ENCODE measurements at places on chromosomes 2 and 18. TPM values are rescaled to one million over a fixed set of nuclear protein-coding genes. Genes with fewer than 3 reads are reported as not detected.

DNA sequence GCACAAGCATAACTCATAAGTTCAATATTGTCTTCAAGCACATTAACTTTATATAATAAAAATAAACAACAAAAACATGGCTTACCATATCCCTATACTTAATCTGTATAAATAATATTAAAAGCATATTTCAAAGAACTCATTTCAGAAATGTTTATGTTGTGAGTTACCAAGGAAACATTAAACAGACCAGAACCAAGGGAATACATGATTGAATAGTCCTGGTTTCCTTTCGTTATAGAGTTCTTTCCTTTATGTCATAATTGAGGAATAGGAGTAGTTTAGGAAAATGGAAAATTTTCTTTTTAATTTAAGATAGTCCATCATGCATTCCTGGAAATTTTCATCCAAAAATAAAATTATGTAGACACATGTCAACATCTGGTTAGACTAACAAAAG is 343.0 kb downstream of the ERBB4 start:
- no peak overlapping the region for H3K4me3 ChIP-seq
- H3K27ac ChIP-seq: no peak overlapping the region
- no peaks in the 10 kb centered on the region for H3K36me3 ChIP-seq
- no peaks in the 10 kb centered on the region for H3K4me1 ChIP-seq
- no peaks in the 10 kb centered on the region for H3K27me3 ChIP-seq

- peak overlapping the region; percentile 83 for H3K27ac ChIP-seq
- peaks cover 4% of the 10 kb centered on the region for H3K36me3 ChIP-seq
- no peak overlapping the region for H3K4me3 ChIP-seq
Measured at GRCh38 chr18:26460449-26461091, 87.8 kb downstream of the KCTD1 start.

The GALR1 gene
- polyA plus RNA-seq: not detected

- no peak overlapping the region for H3K4me3 ChIP-seq
- no peak for DNase-seq
- no peaks in the 10 kb centered on the region for H3K36me3 ChIP-seq
- no peaks in the 10 kb centered on the region for H3K27me3 ChIP-seq
- no peak overlapping the region for H3K27ac ChIP-seq
- H3K4me1 ChIP-seq: no peaks in the 10 kb centered on the region
Measured at GRCh38 chr2:212523756-212524155, 14.8 kb downstream of the ERBB4 start.

- no peak for DNase-seq
- peaks cover 28% of the 10 kb centered on the region for H3K4me1 ChIP-seq
- H3K4me3 ChIP-seq: no peak overlapping the region
Measured at GRCh38 chr18:48391868-48392267, 17.3 kb downstream of the ZBTB7C start.

DNA sequence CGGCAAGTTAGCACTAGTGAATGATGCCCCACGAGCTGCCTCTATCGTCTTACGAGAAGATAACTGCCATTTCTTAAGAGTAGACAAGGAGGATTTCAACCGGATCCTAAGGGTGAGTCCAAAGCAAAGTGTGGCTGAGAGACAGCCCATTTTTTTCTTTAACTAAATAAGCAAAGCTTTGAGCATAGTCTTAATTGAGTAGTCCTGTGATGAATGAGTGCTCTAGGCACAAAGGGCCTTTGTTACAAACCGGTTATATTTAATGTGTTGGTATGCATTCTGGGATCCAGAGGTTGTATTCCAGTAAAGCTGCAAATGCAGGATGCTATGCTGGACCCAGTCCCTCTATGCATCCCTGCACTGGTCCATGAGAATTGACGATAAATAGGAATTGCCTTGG is 86.9 kb upstream of the MAP3K20 start:
- no peaks in the 10 kb centered on the region for H3K27me3 ChIP-seq
- no peaks in the 10 kb centered on the region for H3K36me3 ChIP-seq
- H3K27ac ChIP-seq: no peak overlapping the region

- H3K4me3 ChIP-seq: peak overlapping the region; percentile 29
- H3K4me1 ChIP-seq: peaks cover 33% of the 10 kb centered on the region
- no peak for DNase-seq
- peak overlapping the region; percentile 78 for H3K27ac ChIP-seq
Measured at GRCh38 chr18:76686737-76687231, 135.6 kb upstream of the ZNF236 start.

- no peak overlapping the region for H3K27ac ChIP-seq
- DNase-seq: no peak
- no peaks in the 10 kb centered on the region for H3K27me3 ChIP-seq
- no peaks in the 10 kb centered on the region for H3K4me1 ChIP-seq
- H3K4me3 ChIP-seq: no peak overlapping the region
Measured at GRCh38 chr18:64294967-64295366, 146.1 kb upstream of the LINC00305 start.

The ALK gene
- polyA plus RNA-seq: not detected
